ENCODE measurements at places on chromosomes 1 and 21.

DNA sequence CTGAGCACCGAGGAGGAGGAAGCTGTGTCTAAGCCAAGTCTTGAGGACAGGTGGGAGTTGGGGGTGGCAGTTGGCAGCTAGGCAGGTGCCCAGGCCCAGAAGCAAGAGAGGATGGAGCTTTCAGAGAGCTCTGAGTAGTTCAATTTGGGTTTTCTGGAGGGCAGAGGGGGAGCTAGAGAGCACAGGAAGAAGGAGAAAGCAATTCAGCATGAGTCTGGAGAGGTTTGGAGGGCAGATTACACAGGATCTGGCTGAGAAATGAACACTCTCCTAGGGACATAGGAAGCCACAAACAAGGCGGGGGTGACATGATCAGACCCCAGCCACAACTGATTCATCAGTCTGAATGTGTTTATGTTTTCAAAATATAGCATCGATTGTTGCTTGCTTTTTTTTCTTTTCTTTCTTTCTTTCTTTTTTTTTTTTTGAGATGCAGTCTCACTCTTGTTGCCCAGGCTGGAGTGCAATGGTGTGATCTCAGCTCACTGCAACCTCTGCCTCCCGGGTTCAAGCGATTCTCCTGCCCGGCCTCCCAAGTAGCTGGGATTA is 23.8 kb downstream of the PTPRF start:
- DNase-seq = no peak

DNA sequence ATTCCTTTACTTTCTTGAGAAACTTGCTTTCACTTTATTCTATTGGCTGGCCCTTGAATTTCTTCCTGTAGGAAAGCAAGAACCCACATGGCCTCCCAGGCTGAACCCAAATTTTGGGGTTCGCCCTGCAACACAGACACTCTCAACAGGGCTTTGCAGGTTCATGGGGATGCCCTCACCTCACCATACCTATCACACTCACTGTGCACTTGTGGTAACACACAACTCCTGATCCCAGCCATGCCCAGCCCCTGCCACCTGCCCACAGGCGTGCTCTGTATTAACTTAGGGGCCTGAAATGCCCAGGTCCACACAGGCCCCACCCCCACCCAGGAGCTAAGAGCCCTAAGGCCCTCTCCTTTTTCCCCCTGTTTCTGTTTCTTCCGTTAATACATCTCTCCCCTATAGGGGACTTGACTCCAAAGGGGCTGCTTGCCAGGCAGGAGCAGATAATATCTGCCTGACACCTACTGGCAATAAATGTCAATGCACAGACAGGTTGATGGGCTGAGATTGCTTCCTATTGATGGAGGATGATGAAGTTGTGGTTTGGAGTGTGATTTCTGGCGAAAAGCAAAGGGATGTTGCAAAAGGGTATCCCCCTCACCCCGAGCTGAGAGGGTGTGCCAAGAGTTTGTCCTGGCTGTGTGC is 171.5 kb downstream of the AJAP1 start:
- no peak for DNase-seq

GRCh38 chr1:165062346-165062745 is 294.2 kb downstream of the LMX1A start:
- DNase-seq = no peak

GRCh38 chr1:116661633-116662032 is 5.9 kb downstream of the IGSF3 start:
- DNase-seq = no peak

DNA sequence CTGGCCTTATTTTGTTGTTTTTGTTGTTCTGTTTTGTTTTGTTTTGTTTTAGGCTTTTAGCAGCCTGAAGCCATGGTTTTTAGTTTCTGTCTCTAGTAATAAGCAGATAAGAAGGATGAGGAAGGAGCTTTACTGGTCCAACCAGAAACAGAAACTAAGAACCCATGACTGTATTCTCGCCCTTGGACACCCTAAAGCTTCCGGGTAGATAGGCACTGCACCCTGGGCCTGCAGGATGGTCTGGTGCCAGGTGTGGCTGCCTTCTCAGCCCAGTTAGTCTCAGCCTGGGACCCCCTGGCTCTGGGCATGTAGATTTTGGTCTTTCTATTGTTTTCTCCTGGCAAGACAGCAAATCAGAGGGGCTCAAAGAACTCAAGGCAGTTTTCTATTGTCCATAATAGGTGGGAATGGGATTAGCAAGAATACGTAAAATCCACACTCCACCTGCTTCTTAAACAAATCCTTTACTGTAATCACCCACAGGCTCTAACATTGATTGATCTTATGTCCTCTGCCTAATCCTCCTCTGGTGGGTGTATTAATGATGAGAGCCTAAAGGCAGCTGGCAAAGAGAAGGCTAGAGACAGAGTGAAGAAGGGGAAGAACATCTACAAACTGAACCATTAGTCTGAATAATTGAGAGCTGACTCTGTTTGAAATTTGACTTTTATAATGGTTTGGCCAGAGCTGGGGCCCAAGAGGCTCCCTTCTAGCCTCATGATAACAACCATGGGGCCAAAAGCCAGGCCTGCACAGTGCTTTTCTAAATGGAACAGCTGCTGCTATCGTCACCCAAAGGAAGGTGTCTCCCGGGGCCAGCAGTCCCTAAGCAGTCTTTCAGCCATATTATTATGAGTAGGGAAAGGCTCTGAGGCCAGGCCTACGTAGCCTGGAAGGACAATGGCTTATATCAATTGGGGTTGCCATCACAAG is 106.8 kb upstream of the ATP1A1 start:
- no peak for DNase-seq

DNA sequence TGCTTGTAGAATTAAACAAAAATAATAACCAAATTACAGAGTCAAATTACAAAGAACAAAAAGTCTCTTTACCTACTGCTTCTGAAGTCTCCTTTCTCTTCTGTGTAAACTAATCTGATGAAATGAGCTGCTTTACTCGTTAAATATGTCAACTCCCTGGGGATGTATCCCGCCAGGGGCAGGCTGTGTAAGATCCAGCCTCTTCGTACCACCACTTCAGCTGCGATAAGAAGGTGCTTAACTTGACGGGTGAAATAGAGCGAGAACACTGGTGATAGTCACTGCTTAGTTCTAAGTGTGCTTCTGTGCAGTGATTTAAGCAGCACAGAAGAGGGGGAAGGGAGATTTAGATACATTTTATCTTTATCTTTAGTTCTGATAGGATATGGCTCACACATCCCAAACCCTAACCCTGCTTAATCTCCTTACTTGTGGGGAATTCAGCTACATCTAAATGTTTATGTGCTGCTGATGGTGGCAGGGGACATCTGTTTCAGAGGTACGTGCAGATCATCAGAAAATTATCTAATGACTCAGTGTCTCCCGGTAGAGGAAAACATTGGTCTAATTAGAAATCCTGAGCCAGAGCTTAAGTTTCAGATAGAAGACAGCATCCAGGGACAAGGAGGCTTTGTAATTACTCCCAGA is 46.0 kb downstream of the RHOU start:
- no peak for DNase-seq

- DNase-seq = no peak
Measured at GRCh38 chr1:248688527-248689298, 13.9 kb downstream of the OR14I1 start.

DNA sequence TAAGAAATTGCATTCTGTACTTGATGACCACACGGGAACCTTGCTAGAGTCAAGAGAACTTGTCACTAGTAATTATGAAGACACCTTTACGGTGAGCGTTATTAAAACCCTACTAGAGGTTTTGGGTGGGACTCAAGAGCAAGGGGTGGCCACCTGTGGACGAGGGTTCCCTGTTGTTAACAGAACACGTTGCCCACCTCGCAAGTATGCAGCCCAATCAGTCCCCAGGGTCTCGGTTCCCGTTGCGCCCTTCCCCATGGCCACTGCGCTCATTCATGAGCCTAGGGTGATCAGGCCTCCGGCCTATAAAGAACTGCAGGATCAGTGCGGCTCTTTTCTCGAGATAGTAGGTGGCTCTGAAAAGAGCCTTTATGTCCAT is 30.2 kb upstream of the RNF187 start:
- no peak for DNase-seq

DNA sequence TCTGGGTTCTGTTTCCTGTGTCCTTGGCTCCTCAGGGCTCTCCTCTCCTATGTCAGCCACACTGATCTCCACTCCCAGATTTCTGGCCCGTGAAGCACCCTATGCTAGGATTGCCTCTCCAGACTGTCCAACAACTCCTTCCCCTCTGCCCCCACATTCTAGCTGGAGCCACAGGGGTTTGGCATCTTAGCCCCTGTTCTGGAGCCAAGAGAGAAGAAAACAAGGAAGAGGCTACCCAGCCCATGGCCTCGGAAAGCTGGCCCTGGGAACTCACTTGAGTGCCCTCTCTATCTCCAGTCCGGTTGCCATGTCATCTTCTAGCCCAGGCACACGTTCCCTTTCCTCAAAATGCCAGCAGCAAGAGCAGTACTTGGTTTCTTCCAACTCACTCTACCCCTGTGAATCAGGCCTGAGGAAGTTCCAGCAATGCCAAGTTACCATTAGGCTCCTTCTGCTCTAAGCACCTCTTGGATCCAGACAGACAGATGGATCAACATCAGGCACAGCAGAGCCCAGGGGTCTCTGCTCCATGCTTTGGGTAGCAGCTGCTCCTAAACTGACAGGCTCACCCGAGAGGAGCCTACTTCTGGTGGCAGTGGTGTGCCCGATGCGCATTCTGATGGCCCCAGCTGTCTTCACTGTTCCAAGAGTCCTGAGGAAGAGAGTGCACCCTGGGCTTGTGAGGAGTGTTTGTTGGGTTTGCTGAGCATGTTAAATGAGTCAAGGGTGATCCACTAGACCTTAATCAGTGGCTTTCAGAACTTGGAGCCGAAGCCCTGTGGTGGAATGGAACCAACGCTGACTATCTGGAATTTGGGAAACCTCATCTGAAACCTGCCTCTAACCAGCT is 11.6 kb upstream of the GPR61 start:
- no peak for DNase-seq

GRCh38 chr1:84192681-84193080 is 48.6 kb downstream of the PRKACB start:
- no peak for DNase-seq

GRCh38 chr1:213605732-213606131 is 382.0 kb upstream of the PROX1 start:
- no peak for DNase-seq

DNA sequence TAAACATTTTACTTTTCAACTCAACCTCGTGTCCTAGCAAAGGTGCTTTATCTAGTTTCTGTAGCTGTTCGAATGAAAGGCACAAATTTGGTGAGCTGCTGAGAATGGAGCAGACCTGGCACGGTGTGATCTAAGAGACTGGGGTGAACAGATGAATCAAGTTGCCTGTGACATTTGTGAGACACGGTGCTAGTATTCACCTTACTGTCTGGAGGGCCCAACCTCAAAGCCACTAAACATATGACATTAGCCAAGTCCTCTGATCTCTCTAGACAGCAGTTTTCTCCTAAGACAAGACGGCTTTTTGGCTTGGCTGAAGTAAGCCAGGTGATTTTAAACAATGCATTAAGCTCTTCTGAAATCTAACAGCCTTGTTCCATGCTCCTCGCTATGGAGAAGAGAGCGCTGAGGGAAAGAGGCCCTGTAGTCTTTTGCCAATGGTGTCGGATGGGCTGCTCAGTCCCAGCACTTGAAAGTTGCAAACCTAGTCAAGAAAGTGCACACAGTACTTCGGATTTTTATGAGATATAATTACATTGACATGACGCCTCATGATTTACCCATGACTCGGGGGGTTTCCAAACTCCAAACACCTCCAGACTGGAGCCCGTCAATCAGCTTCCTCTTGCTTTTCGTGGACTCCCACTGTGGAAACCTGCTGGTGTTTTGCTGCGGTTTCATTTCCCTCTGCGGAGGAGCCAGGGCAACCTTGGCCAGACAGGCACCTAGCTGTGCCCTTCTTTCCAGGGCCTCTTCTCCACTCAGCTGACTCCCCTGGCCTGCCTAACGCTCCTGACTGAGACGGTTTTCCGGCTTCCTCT is 794 bp upstream of the TOR3A start:
- DNase-seq = no peak

DNA sequence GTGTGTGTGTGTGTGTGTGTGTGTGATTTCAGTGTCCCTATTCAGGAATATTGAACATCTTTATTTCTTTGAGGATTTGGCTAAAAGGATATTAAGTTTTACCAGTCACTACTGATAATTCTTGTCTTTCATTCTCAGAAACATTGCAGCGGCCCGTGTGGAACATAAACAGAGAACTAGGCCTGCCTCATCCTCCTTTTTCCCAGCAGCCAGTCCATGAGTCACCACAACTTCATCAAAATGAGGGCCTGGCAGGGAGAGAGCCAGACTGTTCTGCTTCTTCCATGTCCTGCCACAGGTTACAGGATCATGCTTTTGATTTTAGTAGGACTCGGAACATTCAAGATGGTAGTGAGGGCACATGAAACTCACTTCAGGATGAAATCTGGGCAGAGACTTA is 50.7 kb downstream of the LRIG2 start:
- DNase-seq = no peak

- DNase-seq = no peak
Measured at GRCh38 chr1:205700865-205701401, 20.6 kb upstream of the SLC45A3 start.

GRCh38 chr1:30465096-30465495 is 258.3 kb downstream of the MATN1 start:
- DNase-seq = no peak

DNA sequence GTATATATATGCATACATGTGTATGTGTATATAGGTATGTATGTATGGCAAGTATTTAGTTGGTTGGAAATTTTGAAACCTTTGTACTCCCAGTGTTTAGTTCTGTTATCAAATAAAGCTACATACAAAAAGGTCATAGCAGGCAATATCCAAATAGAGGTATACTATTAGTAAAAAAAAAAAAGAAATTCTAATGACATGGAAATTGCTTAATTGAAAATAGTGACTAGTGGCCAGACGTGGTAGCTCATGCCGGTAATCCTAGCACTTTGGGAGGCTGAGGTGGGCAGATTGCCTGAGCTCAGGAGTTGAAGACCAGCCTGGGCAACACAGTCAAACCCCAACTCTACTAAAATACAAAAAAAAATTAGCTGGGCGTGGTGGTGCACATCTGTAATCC is 351.6 kb upstream of the NR5A2 start:
- DNase-seq = no peak

DNA sequence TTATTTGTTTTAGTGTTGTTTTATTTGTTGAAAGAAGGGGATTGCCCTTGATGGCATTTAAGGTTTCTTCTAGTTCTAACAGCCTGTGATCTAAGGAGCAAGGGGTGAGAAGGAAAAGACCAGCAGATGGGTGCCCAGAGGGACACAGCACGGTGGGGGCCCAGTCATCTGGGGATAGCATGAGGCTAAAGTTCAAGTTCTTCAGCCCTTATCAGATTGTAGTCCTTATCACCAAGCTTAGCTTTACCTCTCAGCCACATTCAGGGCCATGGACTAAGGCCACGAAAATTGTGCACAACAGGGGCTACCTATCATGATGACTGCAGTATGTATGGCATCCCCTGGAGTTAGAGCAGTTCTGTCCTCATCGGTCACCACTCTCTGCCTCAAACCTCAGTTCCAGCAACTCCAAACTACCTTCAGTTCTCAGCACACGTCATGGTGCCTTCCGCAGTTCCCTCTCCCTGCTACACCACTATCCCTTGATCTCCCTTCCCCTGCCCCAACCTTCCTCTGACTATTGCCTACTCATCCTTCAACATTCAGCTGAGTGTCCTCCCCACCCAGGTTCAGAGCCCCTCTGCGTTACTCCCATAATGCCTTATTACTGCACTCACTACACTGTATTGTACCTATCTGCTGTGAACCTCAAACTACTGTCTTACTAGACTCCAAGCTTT is 36.4 kb downstream of the ATF3 start:
- no peak for DNase-seq
